Naive thymus-derived CD8-positive, alpha-beta T cell (primary cell): ENCODE measurements at places on chromosomes 7 and 10.

GRCh38 chr10:101033276-101033675, 2.2 kb downstream of the SFXN3 start:
- no peak for DNase-seq

GRCh38 chr10:102072673-102073527, 7.8 kb downstream of the HPS6 start:
- peak; percentile 74 for DNase-seq

DNA sequence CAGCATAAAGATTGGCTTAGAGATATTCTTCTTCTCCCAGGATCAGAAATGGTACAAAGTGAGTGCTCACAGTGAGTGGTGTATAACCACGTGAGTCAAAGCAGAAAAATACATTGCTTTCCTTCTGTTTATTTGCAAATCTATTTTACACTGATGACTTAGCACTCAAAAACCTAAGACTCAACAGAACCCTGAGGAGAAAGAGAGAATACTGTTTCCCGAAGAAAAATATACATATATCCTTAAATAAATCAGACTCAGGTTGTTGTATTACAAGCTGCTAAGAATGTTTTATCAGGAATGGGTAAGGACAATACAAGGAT, 48.7 kb downstream of the ODAD2 start:
- DNase-seq = no peak

DNA sequence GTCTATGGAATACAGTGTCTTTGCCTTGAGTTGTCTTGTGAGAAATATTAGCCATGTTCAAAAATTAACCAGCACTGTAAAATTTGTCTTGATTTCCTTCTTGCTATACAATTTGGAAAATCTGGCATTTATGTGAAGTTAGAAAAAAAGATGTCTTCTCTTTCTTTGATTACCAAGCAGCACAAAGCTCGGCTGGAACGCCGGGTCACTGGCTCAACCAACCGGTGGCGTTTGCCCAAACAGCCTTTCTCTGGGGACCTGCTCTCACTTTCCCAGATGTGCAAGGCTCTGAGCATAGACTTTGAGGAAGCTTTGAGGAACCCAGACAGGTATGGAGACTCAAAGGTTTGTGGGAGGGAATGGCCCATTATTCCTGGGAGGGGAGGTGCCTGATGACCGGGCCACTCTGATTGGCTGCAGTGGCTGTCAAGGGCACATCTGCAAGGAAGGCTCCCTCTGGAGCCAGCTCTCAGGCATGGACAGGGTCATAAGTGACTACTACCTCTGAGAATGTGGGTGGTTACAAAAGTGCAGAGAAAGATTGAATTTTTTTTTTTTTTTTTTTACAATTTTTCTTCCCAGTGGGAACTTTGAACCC, 5.6 kb downstream of the BTBD16 start:
- DNase-seq = no peak

- no peak for DNase-seq
Observed at GRCh38 chr10:31384589-31384949, 65.6 kb downstream of the ZEB1 start.

- DNase-seq = no peak
Observed at GRCh38 chr10:98295907-98296306, 27.9 kb upstream of the LOXL4 start.

DNA sequence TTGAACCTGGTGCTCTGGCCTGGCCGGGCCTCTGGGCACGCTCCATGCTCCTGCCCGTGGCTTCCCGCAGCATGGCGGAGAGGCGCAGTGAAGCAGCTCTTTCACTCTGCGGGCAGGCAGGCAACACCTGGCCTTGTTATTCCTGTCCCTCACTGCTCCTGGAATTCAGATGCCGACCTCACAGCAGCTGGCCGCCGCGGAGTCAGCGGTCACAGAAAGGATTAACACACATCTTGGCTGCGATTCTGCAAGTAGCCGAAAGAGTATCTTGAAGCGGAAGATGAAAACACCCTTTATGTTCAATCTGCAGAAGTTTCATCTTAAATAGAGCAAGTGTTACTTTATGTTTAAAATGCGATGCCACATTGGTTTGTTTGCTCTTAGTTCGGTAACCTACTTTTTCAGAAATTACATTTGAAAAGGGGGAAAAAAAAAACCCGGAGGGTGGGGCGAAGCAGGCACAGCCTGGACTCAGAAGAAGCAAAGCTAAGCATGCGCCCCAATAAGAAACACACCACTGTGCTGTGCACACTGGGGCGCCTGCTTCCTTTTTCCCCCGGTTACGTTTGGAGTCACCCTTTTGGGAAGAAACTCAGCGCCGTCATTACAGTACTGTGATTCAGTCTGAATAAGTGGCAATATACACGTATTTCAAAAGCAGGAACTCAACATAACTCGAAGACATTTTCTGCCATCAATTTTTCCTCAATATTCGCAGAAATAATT, 42.3 kb downstream of the BRI3 start:
- DNase-seq = no peak

- no peak for DNase-seq
Observed at GRCh38 chr7:54725255-54725654, 33.8 kb downstream of the SEC61G start.

- DNase-seq = no peak
Observed at GRCh38 chr7:18637516-18637915, 142.0 kb downstream of the HDAC9 start.

DNA sequence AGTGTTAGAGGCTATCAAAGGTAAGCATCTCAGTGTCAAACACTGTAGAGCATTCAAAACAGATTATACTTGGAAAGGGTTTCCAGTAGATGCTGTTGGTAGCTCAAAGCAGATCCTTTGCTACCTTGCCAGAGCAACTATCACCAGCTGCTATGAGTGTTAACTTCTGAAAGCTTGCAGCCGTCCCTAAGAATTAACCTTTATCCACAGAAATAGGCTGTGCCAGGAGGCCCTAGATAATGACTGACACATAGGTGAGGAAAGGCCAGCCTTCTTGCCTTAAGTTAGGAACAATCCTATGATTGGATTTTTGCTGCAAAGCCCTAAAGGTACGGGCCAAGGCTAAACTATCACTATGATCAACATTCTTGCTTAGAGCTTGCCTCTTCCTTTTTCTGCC, 263.2 kb downstream of the DGKB start:
- DNase-seq = no peak

DNA sequence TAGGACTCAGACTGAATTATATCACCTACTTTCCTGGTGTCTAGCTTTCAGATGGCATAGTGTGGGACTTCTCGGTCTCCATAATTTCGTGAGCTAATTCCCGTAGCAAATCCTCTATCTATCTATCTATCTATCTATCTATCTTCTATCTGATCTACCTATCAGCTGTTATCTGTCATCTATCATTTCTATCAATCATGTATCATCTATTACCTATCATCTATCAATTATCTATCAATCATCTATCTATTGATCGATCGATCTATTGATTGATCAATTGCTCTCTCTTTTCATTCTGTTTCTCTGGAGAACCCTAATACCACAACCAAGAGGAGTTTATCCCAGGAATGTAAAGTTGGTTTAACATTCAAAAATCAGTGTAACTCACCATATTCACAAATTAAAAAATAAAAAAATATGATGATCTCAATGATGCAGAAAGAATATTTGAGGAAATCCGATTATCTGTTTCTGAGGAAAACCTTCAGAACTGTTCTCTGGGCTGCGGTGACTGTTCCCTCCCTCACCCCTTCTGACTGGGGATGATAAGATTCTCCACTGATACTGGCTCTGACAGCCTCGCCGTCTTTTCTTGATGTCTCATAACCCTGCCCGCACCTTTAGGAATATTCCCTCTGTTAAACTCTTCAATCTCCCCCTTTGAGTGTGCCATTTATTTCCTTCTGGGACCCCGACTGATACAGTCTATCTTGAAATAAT, 147.7 kb downstream of the ACTR3B start:
- no peak for DNase-seq

- no peak for DNase-seq
Observed at GRCh38 chr7:51481421-51481820, 164.8 kb upstream of the COBL start.

- DNase-seq = no peak
Observed at GRCh38 chr7:8931906-8932646, 498.7 kb downstream of the NXPH1 start.

GRCh38 chr7:31778296-31778695, 91.3 kb downstream of the PPP1R17 start:
- no peak for DNase-seq

GRCh38 chr7:80764132-80764531, 125.7 kb downstream of the CD36 start:
- DNase-seq = no peak

GRCh38 chr7:47428052-47428767, 153.7 kb downstream of the TNS3 start:
- DNase-seq = no peak

DNA sequence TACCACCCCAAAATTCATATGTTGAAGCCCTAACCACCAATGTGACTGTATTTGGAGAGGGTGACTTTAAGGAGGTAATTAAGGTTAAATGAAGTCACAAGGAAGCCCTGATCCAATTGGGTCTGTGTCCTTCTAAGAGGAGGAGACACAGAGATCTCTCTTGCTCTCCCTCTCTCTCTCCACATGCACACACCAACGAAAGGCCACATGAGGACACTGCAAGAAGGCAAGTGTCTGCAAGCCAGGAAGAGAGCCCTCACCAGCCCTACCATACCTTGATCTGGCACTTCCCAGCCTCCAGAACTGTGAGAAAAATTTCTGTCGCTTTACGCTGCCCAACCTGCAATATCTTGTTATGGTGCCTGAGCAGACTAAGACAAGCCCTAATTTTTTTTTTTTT, 56.0 kb upstream of the NEBL start:
- DNase-seq = no peak

DNA sequence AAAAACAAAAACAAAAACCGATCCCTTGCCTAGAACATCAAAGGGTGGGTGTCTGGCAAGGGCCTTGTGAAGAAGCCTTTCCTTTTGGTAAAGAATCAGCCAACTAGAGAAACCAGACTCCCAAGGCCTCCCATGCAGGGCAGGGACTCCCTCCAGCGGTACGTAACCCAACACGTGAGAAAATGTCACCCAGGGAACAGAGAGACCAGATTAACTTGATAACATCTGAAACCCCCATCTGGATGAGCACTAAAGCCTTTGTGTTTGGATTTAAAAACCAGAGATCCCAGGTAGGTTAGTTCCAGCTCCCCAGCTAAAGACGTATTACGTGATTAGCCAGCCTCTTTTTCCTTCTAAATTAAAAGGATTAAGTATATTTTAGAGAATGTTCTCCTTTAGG, 3.0 kb upstream of the HABP2 start:
- no peak for DNase-seq

DNA sequence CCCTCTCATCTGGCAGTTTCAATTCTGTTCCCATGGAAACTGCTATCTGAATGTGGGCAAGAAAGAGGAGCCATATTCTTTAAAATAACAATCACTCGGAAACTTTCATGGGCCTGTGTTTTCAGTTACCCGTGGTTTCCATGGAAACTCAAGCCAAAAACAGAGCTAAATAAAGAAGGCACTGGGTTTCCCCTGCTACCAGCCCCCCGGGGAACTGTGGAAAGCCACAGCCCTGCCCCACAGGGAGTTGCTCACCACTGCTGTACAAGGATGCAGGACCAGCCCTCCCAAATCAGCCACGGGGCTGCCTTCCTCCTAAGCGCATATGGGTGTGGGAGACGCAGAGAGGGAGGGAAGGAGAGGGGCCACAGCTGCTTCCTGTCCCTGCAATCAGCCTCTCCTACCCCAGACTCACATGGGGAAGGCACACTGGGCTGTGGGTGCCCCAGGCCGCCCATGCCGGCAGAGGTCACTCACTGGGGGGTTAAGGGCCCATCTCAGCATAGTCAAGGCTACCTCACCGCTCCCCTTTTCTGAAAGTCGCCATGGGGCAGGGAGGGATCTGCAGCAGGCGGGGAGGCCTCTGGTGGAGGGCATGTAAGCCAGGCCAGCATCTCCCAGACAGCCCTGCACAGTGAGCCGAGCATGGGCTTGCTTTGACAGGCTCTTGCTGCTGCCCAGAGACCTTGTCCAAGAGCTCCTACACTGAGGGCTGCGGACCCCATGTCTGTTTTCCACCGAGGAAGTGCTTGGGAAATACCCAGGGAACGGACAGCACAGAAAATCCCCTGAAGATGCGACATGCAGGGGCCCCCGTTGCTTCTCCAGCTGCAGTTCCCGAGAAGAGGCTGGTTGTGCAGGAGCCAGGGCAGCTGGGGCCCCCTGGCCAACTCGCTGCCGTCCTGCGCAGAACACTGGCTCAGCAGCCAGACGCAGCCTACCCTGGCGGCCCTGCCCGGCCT, 157.3 kb upstream of the PPP2R2D start:
- no peak for DNase-seq

- no peak for DNase-seq
Observed at GRCh38 chr10:28199941-28200340, 102.9 kb downstream of the MPP7 start.

DNA sequence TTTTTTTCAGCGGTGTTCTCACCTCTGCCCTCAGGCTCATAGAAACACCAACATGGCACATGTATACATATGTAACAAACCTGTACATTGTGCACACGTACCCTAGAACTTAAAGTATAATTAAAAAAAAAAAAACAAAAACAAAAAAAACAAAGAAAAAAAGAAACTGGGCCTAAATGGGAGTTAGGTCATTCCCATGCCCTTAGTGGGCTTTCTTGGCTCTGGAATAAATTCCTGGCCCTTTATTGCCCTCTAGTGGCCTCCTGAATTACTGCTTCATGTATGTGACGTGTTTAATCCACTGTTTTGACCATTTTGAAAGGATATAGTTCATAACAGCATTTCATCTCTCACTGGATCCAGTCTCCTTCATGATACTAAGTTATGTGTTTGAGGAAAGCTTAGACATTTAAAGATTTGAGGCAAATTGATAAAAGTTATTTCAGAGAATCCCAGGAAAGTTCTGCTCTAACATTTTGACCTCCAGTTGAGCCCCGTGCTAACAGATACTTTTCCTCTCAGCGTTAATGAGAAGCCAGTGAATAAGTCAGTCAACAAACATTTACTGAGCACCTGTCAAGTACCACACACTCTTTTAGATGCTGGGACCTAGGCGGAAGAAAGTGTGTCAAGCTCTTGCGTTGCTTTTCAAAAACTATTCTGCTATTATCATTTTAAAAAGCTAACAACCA, 54.7 kb upstream of the SYPL1 start:
- peak; percentile 38 for DNase-seq

DNA sequence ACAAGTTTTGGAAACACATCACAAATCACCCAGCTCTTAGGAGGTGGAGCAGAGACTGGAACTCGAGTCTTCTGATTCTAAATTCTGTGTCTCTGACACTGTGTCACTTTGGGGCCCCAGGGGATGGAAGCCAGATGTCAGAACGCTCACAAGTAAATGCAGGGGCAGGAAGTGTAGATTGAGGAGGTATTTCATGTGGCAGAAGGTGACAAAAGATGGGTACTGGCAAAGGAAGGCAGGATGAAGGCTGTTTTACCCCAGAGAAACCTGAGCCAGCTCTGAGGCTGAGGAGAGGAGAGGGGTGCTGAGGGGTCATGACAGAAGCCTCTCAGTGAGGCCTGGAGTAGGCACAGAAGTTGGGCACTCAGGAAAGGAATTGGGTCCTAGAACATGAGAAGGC, 6.0 kb upstream of the PURB start:
- DNase-seq = peak; percentile 19

- DNase-seq = peak; percentile 41
Observed at GRCh38 chr10:119341459-119342301, 134.3 kb downstream of the GRK5 start.
